ENCODE measurements at places on chromosomes 3 and 15. TPM values are rescaled to one million over a fixed set of nuclear protein-coding genes. Genes with fewer than 3 reads are reported as not detected.

The NANOGP8 gene
- total RNA-seq = not detected

The TTLL13 gene
- total RNA-seq = not detected

The KBTBD13 gene
- total RNA-seq = not detected

The APOD gene
- total RNA-seq = 228 TPM

The VILL gene
- total RNA-seq = 86.8 TPM

The ILDR1 gene
- not detected for total RNA-seq

The CFAP100 gene
- total RNA-seq = not detected

The EPHB3 gene
- 20.4 TPM for total RNA-seq

The FBXW12 gene
- not detected for total RNA-seq

The DLEC1 gene
- total RNA-seq = 1.5 TPM

DNA sequence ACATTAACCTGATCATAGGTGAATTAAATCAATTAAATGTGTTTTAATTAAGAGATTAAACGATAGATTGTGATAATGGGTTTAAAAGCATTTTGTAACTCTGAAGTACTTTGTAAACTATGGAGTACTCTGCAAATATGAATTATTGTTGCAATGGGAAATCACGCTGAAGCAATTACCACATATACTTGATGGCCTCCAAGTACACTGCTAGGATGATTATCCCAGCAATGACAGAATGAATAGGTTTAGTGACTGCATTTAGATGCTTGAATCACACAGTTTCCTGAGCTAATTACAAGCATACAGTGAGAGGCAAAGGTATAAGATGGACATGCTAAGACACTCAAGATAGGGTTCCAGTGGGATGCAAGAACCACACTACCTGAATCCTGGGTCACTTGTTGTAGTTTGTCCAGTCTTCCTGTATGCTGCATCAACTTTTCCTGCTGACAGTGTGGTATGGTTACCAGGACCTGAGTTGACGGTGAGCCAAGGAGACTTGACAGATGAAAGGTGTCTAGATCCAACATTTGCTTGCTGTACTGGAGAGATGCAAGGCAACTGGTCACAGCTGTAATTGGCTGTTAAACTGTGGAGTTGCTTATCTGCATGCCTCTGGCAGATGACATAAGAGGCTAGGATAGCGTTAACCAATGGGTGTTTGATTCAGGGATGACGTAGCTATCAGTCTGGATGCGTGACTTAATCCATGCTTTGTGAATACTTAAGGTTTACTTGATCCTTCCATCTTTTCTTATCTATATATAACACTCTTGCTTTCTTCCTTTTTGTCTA is 38.0 kb downstream of the RNF13 start:
- DNase-seq = no peak

DNA sequence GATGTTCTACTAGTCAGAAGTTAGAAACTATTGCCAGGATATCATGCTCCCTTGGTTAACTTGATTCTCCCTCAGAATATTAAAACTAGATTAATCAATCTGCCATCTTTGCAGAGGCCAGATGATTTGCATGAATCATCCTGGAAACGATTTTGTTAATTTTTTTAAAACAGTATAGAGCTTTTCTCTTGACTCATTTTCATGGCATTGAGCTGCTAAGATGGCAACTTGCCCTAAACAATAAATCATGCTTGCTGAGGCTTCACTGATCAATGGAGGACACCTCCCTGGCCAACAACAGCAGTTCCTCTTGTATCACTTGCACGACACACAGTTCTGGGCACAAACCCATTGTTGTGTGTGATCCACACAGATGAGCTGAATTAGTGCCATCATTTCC is 109.1 kb downstream of the COL6A6 start:
- peak; percentile 38 for DNase-seq

GRCh38 chr3:178562143-178562946 is 26.1 kb downstream of the KCNMB2 start:
- DNase-seq = no peak

DNA sequence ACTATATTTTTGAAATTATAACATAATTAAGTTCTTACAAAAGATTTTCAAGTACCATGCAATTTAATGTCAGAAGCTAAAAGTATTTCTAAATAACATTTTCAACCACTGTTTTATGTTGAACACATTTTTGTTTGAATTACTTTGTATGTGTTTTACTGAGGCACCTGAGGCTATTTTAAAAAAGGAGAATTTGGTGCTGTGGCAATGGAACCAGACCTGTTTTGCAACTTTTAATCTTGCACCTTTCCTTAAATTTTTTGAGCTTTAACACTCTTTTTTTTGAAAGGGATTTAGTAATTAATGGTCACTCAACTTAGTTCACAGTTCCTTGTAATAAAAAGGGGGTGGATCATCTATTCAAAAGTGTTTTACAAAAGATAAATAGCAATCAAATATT is 561.6 kb downstream of the ZBBX start:
- no peak for DNase-seq

GRCh38 chr3:46466273-46466672 is 1.6 kb upstream of the LTF start:
- peak; percentile 84 for DNase-seq

DNA sequence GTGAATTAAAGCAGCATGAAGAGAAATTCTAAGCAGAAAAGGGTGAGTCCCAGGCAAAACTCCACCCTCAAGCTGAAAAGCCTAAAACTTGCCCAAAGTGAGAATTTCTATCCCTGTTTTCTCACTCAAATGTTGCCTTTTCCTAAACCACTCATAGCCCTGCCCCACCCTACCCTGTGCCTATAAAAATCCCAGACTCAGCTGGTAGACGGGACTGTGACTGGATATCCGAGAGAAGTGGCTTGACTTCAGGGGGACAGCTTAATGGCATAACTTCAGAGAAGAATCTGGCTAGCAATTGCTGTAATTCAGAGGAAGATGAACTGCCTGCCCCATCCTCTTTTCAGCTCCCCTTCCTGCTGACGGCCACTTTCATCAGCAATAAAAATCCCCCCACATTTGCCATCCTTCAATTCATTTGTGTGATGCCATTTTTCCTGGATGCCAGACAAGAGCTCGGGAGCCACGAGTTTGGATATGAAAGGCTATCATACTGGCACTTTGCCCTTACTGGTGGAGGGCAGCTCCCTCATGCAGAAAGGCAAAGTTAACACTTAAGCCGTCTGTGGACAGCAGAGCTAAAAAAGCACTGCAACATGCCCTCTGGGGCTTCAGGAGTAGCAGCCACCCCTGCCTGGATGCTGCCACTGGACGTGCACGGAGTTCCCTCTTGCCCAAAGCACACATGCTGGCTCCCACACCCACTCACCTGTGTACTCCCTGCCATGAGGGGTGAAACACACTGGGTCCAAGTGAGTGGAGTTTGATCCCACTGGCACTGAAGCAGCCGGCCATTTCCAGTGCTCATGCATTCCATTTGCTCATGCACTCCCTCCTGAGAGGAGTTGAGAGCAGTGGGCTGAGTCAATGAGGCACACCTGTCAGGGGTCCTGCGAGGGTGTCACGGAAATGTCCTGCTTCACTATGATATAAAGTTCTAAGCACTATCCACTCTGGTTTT is 670.6 kb downstream of the PLOD2 start:
- DNase-seq = no peak

GRCh38 chr3:143700431-143700975 is 147.8 kb downstream of the SLC9A9 start:
- no peak for DNase-seq

- DNase-seq = no peak
Observed at GRCh38 chr3:186380622-186381380, 18.8 kb upstream of the DGKG start.

DNA sequence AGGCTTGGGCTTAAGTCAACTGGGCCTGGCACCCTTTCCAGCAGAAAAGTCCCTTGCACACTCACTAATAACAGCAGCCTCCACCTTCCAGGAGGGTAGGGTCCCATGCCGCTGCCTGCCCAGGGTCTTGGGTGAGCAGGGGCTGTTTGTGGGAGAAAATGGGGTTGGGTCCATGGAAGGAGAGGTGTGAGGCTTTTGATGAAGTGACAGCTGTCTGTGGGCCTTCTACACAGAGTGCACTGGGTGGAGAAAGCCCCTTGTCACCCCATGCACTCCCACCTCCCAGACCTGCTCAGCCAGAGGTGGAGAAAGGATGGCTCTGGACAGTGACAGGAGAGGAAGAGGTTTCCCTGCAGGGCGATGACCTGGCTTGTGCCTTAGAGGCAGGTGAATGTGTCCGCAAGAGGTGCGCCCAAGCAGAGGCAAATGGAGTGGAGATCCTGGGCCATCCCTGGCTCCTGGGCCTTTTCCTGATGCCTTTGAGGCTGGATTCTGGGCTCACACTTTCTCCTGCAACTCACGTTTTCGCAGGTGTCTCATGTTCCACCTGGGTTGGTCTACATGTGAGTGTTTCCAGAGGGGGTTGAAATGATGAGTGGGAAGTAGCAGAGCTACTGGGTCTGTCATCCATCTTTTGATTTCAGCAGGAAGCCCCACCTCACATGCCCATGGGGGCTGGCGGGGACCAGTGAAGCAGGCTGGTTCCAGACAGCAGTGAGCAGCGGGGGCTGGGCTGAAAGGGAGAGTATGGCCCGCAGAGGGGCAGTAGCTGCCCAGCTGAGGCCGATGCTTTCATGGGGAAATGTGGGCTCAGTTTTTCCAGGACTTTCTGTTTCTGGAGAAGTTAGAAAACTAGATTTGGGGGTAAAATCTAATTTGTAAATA is 85.2 kb upstream of the PRR23E start:
- no peak for DNase-seq

GRCh38 chr3:184354121-184354728 is 7.2 kb downstream of the CLCN2 start:
- peak; percentile 75 for DNase-seq

- DNase-seq = no peak
Observed at GRCh38 chr3:29700256-29700655, 419.4 kb downstream of the RBMS3 start.

GRCh38 chr3:113133140-113133539 is 78.2 kb upstream of the BOC start:
- no peak for DNase-seq

DNA sequence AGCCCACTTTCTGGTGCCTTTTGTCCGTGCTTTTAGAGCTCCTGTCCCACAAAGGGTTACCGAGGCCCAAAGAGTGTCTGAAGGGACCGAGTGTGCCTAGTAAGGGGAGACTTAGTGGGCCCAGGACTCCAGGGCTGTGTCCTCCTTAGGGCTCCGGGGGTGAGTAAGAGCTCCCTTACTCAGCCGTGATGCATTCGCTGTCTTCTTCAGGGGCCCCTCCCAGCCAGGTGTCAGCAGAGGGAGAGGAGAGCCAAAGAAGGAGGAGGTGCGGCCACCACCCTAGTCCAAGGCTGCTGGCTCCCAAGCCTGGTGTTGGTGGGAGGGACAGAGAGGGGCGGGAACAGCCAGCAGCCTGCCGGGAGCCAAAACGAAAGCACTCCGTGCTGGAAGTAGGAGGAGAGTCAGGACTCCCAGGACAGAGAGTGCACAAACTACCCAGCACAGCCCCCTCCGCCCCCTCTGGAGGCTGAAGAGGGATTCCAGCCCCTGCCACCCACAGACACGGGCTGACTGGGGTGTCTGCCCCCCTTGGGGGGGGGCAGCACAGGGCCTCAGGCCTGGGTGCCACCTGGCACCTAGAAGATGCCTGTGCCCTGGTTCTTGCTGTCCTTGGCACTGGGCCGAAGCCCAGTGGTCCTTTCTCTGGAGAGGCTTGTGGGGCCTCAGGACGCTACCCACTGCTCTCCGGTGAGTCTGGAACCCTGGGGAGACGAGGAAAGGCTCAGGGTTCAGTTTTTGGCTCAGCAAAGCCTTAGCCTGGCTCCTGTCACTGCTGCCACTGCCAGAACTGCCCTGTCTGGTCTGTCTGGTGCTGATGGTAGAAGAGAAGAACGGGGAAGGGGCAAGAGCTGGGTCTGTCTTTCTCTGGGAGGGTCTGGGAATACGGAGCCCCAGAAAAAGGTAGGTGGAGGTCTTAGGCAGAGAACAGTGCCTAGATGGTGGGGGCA is at the start of gene IL17RC:
TSS of gene IL17RC (plus strand) at position 365 of the 947 bp plus-strand sequence. CDS start at position 583, 218 bp downstream.
- DNase-seq = peak; percentile 96

GRCh38 chr3:134372396-134373270 is 1.6 kb downstream of the AMOTL2 start:
- DNase-seq = no peak

DNA sequence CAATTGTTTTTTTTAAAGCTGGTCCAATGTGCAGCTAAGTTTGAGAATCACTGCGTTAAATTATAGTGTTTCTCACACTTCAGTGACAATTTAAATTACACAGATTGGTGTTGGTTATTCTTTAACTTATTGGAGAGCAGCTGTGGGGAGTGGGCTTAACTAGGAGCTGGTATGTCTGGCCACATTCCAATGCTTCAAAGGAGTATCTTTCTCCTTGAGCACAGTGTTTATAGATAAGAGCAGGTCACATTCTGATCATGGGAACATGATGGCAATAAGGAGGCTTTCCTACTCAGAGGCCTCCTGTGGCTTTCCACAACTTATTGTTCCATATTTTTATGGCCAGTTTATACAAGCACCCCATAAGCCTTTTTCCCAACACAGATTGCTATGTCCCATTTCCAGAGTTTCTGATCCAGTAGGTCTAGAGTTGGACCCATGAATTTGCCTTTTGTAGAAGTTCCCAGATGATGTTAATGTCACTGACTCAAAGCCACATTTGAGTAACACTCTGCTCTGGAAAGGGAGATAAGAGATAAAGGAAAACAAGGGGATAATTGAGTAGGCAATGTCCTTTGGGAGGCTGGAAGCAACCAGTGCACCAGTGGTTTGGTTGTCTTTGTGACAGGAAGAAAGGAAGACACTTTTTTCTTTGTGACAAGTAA is 33.0 kb upstream of the PLSCR4 start:
- DNase-seq = no peak

- peak; percentile 44 for DNase-seq
Observed at GRCh38 chr15:39869858-39870515, 50.1 kb downstream of the GPR176 start.

DNA sequence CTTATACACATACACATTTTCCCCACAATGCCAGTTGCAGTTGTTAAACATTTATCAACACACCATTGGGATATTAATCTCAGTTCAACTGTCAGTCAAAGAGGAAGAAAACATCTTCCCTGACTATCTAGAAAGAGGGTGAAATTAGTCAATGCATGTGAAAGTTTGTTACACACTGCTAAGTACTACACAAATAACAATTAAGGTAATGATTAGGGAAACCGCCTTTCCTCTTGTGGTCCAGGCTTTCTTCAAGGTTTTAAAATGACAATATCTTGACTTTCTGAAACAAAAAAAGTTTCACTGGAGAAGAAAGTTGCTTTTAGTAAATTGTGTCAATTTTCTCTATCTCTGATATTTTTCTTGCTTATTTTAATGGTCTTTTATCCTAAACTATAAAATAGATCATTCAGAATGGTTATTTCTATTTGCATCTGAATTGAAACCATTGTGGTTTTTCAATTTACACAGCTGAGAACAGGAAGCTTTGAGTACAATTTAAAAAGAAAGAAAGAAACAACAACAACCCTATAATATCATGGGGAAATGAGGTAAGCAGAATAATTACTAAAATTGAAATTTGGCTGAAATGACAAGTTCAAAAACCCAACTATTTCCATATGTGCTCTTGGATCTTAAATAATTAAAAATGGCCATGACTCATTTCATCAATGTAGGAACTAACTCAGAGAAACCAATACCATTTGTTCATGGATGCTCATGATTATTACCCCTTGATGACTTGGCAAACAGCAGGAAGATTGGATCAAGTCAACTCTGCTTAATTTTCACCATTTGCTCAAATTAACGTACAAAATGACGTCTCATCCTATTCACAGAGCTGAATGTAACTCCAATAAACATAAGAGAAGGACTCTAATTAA is 31.7 kb downstream of the GPR149 start:
- DNase-seq = no peak

Data from stomach (tissue), 19 donors.